ENCODE measurements at places on chromosomes 5 and 9.

DNA sequence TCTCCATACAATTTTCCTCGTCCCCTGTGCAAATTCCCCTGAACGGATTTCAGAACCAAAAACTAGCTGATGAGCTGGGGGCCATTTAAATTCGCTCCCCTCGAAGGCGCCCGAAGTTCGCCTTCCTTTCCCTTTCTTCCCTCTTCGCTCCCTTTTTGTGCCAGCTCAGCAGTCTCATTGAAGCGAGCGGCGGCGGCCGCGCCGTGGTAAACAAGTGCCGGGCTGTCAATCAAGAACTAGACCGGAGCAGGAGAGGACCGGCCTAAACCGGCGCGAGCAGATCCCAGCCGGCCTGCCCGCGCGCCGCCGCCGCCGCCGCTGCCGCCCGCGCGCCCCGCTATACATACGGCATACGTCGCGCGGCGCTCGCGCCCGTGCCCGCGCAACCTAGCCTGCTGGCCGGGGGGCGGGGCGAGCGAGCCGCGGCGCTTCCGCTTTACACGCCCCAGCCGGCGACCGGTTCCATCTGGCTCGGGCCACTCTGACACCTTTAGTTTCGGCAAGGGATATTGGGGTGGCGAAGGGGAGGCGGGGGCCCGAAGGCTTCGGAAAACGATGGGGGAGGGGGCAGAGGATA lies 3.1 kb downstream of the ARRDC3 start:
- peak; percentile 96 for DNase-seq

- DNase-seq, result no peak
These were observed 92.5 kb downstream of the CDH9 start for GRCh38 chr5:26945901-26946300.

GRCh38 chr5:78627766-78628165 lies 20.8 kb downstream of the LHFPL2 start:
- no peak for DNase-seq

DNA sequence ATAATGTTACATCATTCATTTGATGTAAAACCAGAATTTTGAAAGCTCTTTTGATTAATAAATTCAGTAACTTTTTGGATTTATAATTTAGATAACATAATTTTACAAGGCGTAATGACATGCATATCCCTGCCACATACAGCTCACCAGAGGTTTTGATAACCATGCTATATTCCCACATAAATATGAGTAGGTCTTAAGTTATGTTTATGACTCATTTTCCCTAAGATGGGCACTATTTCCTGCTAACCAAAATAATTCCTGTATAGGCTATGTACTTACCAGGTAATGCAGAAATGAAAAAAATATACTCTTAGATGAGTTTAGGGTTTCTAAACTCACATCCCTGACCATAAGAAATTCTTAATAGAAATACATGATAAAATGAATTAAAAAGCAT lies 93.9 kb upstream of the EDIL3 start:
- DNase-seq, result no peak

GRCh38 chr9:137001857-137002645 lies 5.7 kb upstream of the CLIC3 start:
- DNase-seq, result no peak
